ENCODE measurements at places on chromosomes 2 and 18.

- no peak for DNase-seq
Observed at GRCh38 chr18:42640160-42640559, 475.3 kb downstream of the RIT2 start.

- DNase-seq, result no peak
Observed at GRCh38 chr18:23743733-23744333, 54.6 kb downstream of the LAMA3 start.

DNA sequence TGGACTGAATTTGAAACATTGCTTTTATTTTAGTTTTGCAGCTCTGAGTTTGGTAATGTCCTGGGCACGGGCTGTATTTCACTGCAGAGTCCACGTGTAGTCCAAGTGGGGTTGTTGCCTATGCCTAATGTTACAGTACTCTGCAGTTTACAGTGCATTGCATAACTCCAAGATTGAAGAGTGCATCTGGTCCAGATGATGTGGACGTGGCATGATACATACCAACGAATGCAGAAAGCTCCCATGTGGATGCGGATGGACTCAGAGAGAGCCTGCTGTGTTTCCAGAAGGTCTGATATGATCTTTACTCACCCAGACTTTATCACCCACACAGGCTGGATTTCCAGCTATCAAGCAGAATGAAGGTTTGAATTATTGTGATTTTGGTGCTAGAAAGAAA is 44.4 kb upstream of the CCDC68 start:
- DNase-seq, result no peak

DNA sequence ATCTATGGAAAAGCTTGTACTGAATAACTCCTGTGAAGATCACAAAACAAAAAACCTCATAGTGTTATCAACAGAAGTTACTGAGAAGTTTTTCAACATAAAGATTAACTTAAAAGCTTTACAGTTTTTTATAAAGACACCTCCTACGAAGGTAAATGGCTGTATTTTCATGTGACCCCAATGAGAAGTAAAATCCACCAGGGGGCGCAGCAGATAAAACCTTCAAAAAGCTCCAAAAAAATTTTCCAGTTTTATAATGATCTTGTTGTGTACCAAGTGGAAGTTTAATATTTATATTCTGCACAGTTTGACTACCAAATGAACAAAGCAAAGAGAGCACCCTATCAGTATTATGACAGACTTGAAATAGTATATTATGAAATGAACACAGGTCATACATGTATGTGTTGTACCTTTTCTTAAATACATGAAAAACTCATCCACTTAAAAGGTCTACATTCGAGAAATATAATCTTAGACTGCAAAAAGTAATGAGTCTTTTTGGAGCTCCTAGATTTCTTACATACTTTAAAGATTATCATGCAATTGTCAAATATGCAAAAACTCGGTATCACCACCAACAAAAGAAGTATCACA is 38.5 kb downstream of the PNO1 start:
- DNase-seq, result no peak

GRCh38 chr2:132720393-132720792 is 50.4 kb upstream of the LYPD1 start:
- DNase-seq, result no peak

GRCh38 chr18:8349608-8350323 is 259.5 kb upstream of the RAB12 start:
- no peak for DNase-seq

DNA sequence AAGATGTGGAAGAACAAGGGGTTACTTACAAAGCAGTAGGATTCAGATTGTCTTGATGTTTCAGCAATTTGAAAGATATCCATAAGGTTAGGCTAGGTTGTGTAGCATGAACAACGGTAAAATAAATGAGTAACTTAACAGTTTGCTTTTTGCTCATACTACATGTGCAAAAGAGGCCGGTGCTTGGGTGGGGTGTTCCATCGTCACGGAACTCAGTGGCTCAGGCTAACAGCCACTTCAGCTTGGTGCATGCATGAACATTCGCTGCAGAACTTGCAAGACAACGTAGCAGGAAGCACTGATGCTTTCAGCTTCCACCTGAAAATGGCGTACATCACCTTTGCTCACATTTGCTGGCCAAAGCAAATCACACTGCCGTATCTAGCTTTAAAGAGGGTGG is 407.3 kb upstream of the CDH20 start:
- DNase-seq, result no peak

DNA sequence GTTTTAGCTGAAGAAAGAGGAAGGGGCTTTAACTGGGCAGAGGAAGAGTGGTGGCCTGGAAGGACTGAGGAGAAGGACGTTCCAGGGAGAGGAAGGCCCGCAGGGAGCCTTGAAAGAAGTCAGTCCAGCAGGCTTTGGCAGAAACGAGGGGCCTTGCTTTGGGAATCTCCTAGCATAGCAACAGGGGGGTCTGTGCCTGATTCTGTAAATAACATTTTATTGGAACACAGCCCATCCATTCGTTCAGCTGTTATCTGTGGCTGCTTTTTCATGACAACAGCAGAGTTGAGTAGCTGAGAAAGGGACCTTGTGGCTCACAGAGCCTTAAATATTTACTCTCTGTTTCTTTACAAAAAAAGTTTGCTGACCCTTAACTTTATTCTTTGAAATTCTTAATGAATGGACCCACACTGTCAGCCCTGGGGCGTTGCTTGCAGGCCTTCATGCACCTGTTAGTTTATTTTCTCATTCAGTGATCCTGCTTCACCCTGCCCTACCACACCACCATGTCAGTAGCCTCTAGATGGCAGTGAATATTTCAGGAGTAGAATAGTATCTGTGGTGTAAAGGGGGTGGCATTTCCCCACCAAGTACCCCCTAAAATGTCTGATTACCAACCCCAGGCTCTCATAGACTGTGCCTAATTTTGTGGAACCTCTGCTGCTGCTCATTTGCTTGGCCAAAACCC is 61.0 kb downstream of the MGAT5 start:
- DNase-seq, result no peak

GRCh38 chr2:120177001-120177621 is 46.1 kb downstream of the TMEM185B start:
- no peak for DNase-seq

DNA sequence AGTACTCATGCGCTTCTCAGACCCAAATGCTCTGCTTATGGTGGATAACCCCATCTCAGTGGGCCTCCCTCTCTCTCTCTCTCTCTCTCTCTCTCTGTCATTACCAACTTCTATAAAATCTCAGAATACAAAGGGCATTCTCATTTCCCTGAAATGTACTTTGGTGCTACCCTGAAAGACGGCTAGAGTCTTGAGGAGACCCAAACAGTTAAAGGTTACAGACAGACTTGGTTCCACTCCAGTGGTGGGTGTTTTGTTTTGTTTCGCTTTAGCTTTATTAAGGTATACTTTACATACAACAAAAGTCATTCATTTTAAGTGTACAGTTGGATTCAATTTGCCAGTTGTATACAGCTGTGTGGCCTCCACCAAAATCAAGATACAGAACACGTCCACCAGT is 60.9 kb downstream of the BCL11A start:
- DNase-seq, result no peak

DNA sequence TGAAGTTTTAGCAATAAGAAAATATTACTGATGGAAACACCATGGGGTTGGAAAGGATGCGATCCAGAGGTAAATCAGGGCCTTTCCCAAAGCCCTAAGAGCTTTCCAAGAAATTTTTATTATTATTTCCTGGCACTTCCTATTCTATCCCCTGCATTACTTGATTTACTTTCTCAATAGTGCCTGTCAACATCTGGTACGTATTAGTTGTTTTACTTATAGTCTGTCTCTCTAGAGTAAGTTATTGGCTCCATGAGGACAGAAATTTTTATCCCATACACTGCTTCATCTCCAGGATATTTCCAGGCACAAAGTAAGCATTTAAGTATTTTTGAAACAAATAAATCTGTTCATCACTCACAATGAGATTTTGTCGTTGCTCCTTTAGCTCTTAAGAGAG is 18.1 kb downstream of the PPP4R1 start:
- no peak for DNase-seq

GRCh38 chr2:231238689-231239088 is 40.3 kb downstream of the ARMC9 start:
- DNase-seq, result no peak

GRCh38 chr2:227661025-227661649 is 5.5 kb upstream of the SCYGR5 start:
- no peak for DNase-seq

GRCh38 chr2:207768168-207768865 is 1.4 kb downstream of the FZD5 start:
- peak; percentile 35 for DNase-seq

DNA sequence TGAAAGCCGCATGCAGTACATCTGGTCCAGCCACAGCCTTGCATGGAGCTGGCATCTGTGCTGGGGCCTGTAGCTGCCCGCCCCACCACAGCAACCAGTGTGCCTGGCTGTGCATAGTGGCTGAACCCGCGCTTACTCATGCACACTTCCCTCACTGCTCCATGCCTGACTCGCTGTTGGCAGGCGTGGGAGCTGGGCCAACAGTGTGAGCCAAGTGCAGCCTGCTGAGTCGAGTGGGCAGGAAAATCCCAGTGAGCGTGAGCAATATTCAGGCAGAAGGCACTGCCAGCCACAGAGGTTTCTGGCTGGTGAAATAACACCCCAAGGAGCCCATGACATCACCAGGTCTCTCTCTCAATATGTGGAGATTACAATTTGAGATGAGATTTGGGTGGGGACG is 1674.1 kb upstream of the TMEFF2 start:
- no peak for DNase-seq

- DNase-seq, result no peak
Observed at GRCh38 chr18:57755473-57756067, 47.5 kb downstream of the ATP8B1 start.

GRCh38 chr2:222916229-222917197 is 55.7 kb downstream of the ACSL3 start:
- no peak for DNase-seq
